ENCODE measurements at places on chromosomes 5 and 9. TPM values are rescaled to one million over a fixed set of nuclear protein-coding genes. Genes with fewer than 3 reads are reported as not detected.
A peak's percentile ranks its signal among the peaks of the same experiment; 100 is the strongest.

GRCh38 chr5:54156577-54156976 lies 153.8 kb downstream of the ARL15 start:
- DNase-seq = no peak

DNA sequence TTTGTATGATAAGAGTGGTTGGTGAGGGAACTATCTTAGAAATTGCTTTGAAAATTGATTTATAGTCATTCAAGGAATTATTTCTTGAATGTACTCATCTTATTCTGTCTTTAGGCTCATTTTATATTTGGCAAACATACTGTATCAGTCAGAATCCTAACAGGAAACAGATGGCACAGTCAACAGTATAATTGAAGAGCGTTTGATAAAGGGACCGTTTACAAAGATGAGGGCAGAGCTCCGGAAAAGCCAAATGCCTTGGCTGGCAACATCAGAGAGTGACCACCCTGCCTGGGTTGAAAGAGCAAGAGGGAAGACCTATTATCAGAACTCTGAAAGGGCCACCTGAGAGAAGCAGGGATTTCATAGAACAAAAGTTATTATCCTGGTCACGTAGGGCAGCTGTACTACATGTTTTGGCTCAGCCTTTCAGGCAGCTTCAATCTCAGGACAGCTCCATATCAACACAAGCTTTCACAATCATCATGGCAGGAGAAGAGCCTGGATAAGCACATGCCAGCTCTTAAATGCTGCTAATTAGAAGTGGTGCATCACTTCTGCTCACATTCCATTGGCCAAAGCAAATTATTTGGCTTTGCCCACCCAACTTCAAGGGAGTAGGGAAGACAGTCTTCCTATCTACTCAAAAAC lies 47.2 kb upstream of the ARL15 start:
- no peak for DNase-seq

The PCDHGC3 gene
- total RNA-seq = 7.7 TPM

DNA sequence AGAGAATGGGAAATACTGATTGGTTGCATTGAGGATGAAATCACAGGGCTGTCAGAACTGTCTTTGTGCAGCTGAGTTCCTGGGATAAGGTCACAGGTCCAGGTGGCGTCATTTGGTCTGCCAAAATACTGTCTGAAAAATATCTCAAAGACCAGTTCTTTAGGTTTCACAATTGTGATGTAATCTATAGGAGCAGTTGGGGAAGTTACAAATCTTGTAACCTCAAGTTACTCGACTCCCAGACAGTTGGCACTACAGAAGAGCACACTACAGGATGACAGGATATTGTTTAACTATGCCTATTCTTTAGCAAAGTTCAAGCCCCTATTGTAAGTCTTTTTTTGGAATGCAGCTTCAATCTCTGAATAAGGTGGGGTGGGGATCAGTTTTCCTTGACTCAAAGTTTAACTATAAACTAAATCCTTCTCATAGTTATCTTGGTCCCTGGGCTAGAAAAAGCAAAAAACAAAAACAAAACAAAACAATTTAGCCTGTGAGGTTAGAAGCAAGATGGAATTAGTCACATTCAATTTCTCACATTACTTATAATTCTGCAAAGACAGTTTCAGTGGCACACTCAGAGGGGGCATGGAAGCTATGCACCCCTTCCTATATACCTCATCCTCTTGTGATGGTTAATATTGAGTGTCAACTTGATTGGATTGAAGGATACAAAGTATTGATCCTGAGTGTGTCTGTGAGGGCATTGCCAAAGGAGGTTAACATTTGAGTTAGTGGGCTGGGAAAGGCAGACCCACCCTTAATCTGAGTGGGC lies 276.0 kb downstream of the AUH start:
- DNase-seq = no peak

GRCh38 chr5:3862906-3863305 lies 267.3 kb downstream of the IRX1 start:
- no peak for DNase-seq

GRCh38 chr5:168755548-168756093 lies 176.5 kb upstream of the PANK3 start:
- no peak for DNase-seq

The LHX3 gene
- not detected for total RNA-seq

- peak; percentile 65 for DNase-seq
These were observed at the start of gene VLDLR for GRCh38 chr9:2621722-2622460. Gene VLDLR (plus strand): TSS chr9:2621787. CDS start chr9:2622190, 403 bp downstream.

GRCh38 chr5:68193481-68194036 lies 22.0 kb upstream of the PIK3R1 start:
- DNase-seq = no peak

DNA sequence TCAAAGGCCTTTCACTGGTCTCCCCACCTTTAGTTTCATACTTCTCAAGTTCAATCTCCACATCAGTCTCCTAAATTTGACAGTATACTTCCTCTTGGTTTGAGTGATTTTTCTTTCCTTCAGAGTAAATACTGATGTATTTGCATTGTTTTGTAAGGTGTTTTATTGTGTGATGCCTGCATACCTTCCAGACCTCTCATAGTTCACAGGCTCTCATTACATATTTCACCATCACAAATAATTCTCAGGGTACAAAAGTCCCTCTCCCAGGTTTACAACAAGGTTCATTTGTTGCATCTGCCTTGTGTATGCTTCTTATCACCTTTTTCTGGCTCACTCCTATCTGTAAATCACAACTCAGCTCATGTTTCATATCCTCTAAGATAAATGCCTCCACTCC lies 22.2 kb upstream of the TUSC1 start:
- no peak for DNase-seq

DNA sequence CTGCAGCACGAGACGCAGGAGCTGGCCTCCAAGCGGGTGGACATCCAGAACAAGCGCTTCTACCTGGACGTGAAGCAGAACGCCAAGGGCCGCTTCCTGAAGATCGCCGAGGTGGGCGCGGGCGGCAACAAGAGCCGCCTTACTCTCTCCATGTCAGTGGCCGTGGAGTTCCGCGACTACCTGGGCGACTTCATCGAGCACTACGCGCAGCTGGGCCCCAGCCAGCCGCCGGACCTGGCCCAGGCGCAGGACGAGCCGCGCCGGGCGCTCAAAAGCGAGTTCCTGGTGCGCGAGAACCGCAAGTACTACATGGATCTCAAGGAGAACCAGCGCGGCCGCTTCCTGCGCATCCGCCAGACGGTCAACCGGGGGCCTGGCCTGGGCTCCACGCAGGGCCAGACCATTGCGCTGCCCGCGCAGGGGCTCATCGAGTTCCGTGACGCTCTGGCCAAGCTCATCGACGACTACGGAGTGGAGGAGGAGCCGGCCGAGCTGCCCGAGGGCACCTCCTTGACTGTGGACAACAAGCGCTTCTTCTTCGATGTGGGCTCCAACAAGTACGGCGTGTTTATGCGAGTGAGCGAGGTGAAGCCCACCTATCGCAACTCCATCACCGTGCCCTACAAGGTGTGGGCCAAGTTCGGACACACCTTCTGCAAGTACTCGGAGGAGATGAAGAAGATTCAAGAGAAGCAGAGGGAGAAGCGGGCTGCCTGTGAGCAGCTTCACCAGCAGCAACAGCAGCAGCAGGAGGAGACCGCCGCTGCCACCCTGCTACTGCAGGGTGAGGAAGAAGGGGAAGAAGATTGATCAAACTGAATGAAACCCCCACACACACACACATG lies 654 bp downstream of the PURA start:
- peak; percentile 53 for DNase-seq

DNA sequence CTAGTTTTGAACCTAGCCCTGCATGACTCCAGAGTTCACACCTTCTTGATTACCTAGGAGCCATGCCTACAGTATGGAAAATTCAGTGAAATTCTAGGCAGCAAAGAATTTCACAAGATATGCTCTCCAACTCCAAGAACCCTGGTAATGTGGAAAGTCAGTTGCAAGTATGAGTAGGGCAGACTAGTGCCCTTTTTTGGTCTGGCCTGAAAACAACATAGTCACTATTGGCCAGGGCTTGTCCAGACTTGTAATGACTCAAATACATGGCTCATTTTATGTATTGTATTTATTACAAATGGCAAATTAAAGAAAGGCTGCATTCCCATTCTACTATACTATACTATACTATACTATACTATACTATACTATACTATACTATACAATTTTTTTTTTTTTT lies 160.4 kb downstream of the ESM1 start:
- DNase-seq = no peak

The GABRA1 gene
- total RNA-seq = not detected

The TAF11L8 gene
- not detected for total RNA-seq

DNA sequence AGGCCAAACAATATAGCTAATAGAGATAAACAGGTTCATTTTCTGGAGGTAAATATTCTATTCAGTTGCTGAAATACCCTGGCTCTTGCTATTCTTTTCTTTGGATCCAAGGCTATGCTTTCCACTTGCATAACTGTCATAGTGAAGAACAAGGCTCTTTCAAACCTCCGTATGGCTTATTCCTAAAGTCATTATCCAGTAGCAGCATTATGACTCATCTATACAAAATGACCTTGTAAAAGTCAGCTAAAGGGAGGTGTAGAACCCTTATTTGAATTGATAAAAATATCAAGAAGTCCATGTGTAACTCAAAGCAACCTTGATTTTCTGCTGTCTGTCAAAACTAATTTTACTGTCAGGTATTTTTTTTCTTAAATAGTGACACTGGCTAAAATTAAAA lies 447.8 kb downstream of the PLK2 start:
- DNase-seq = no peak

The TMEM250 gene
- 48.3 TPM for total RNA-seq

DNA sequence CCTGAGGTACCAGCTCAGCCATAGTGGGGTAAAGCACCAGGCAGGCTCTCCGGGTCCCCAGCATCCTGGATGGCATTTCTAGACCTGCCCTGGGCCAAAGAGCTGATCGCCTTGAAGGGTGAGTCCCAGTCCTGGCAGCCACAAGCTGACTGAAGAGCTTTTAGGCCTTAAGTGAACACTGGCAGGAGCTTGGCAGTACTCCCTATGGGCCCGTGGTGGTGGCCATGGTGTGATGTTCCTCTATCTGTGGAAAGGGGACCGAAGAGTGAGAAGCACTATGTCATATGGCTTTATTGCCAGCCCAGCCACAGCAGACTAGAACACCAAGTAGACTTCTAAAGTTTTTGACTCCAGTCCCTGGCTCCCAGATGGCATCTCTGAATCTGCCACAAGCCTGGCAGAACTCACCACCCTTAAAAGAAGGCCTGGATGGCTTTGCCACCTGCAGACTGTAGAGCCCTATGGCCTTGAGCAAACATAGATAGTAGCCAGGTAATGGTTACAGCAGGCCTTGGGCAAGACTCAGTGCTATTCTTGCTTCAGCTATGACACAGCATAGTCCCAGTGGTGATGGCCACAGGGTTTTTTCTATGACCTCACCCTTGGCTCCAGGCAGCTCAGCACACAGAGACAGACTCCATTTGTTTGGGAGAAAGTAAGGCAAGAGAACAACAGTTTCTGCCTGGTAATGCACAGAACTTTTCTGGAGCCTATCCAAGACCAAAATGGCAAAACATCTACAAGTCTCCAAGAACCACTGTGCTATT lies 801.5 kb upstream of the DMAC1 start:
- no peak for DNase-seq

The SLC34A3 gene
- total RNA-seq = not detected
